ENCODE measurements at places on chromosomes 11 and 22.

DNA sequence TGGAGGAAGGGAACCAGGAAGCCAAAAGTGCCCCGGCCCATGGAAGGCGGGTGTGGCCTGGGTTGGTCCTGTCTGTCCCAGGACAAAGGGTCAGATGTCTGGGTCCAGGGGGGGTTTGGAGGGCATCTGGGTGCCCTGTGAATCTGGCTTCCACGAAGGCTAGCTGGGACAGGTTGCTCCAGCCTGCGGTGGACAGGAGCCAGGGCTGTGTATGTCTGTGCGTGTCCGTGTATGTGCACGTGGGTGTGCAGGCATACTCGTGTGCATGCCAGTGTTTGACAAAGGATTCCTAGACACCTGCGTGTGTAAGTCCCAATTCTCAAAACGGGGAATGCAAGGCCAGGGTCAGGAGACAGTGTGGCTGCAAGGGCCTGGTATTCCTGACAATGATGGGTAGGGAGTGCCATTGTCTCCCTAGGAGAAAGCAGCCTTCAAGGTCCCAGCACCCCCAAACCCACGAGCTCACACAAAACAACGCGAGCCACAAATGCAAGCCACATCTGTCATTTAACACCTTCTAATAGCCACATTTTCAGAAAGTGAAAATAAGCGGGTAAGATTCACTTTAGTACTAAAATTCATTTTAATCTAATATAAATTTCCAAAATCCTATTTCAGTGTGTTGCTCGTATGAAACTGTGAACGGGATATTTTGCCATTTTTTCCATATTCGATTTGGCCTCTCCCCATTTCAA, 78.4 kb upstream of the WNT7B start:
- no peak for DNase-seq

DNA sequence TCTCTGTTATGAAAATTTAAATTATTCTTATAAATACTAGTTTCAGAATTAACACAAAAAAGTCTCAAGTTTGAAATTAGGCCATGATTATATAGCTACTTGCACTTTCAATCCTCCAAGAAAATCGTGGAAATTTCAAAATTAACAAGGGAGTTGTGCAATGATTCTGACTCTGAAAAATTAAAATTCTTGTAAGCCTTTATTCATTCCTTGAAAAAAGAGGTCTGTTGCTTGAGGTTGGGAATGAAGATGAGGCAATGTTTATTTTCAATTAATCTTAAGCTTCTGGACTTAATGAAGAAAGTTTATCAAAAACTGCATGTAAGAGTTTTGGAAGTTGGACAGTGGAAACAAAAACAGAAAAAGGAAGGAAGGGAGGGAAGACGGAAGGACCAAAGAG, 128.2 kb upstream of the FIBIN start:
- DNase-seq, result no peak

- no peak for DNase-seq
Observed at GRCh38 chr11:119891055-119891768, 162.2 kb upstream of the NECTIN1 start.

GRCh38 chr11:12673601-12673923, 659 bp upstream of the TEAD1 start:
- no peak for DNase-seq

GRCh38 chr22:47016631-47017030, 254.2 kb downstream of the TBC1D22A start:
- DNase-seq, result no peak

GRCh38 chr11:119529063-119529845, 106.3 kb upstream of the THY1 start:
- no peak for DNase-seq

DNA sequence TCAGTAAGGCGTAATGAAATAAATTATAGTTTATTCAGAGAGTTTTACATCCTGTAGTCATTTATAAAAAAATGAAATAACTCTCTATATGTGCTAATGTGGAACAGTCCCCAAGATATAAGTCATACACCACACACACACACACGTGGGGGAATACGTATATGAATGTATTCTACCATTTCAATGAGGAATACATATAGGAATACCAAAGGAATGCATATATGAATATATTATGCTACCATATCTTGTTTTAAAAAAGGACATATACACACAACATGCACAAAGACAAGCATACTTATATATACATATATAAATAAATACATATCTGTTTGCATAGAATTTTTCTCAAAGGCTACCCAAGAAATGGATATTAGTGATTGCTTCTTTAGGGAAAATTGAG, 39.6 kb upstream of the GRIK4 start:
- DNase-seq, result no peak

DNA sequence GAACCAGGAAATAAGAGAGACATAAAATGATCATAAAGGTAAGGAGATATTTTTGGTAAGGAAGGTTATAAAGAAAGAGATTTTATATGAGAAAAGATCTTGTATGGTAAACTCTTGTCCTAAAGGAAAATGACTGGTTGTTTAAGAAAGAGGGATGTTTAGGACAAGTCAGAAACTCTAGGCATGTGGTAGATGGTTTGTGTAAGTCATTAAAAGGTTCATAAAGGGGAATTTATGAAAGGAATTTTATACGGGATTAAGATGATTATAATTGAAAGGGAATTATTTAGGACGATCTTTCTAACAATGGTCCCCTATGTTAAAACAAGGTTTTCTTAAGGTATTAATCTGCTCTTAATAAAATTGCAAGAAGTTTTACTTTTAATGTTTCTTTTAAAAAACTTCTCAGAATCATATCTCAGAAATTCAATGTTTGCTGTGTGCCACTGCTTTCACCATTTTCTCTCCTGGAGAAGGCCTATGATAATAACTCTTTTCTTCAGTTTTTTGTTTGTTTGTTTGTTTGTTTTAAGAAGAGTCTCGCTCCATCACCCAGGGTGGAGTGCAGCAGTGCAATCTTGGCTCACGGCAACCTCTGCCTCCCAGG, 13.8 kb upstream of the FBLN1 start:
- DNase-seq, result no peak

- DNase-seq, result no peak
Observed at GRCh38 chr22:26485806-26486390, 2.2 kb downstream of the SRRD start.

- DNase-seq, result no peak
Observed at GRCh38 chr11:19727246-19727645, 14.6 kb downstream of the NAV2 start.

GRCh38 chr22:25161916-25162530, 37.6 kb upstream of the CRYBB3 start:
- DNase-seq, result no peak

DNA sequence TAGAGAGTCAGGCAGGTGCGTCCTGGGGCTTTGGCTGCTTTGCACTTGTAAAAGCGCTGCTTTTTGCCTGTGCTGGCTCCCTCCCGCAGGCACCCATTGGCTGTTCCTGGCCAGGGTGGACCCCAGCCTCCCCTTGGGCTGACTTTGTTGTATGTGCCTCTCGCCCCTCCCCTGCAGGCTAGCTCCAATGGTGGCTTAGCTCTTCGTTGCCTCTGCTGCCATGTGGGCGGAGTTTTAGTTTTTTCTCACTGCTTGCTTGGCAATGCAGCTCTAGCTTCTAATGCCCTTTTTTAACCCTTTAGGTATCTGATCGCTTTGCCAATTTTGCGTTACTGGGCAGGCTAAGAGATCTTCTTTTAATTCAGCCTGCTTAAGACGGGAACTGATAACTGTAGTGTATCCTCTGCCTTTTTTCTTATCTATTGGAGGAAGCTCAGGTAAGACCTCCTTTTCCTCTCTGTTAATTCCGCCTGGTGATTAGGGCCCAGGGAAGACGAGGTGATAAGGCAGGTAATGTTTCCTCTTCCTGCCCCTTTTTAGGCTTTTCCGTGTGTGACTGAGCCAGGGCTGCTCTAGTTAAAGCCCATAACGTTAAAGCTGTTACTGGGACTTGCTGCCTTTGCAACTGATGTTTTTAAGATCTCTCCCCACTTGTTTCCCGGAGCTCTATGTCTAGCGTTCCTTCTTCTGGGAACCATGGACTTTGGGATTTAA, 11.7 kb upstream of the GLYATL1 start:
- no peak for DNase-seq

DNA sequence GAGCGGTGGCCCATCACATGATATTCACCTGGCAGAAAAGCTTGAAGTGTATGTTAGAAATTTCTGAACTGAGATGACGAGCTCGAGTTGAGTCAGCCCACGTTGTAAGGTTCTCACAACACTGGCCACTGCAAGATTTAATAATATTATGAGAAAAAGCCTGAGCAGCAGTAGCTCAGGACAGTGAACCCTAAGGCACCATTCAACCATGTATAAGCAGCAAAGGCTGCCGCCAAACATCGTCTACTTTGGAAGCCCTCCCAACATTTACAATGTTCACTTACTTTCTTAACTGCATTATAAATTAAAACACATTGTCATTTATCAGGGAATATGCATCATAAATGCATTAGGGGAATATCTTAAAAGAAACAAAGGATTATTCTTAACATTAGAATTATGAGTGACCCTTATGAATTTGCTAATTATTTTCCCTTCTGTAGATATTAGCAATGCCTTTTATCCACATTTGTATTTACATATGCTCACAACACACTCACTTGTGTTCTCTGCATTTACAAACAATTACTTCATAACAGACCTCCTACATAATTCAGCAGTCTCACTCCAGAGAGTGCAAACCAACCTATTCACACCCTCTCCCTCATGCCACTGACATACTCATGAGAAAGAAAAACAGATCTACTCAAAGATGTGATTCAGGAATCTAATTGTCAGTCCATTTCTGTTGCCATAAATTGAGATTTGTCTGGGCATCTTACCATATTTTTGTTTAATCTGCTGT, 57.7 kb upstream of the CARD18 start:
- DNase-seq, result no peak

GRCh38 chr22:20429254-20430100, 8.1 kb downstream of the SCARF2 start:
- no peak for DNase-seq

- DNase-seq, result no peak
Observed at GRCh38 chr11:78062671-78063070, 990 bp upstream of the THRSP start.

DNA sequence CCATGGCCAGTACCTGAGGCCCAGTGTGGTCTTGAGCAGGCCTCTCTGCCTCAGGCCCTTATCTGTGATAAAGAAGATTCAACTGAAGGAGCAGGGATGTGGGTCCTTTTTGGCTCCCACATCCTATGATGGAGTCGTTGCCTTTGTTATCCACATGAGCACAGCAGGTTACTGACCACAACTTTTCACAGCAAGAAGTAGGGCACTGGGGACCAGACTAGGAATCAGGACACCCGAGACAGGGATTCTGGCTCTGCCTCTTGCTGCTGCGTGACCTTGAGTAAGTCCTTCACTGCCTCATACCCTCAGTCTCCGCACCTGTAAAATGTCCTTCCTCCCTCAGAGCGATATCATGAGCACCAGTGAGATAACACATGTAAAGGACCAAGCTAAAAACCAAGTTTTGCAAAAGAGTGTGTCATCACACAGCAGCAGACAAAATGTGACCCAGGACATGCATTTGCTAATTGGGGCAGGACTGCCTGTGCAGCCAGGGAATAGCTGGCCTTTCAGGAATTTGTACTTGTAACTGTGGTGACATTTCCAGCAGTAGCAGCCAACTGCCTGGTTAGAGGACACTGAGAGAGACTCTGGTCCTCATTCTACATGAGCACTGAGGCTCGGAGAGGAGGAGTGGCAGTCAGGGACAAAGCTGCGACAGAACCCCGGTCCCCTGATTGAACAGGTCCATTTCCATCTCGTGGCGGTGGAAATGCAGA, 13.2 kb upstream of the SMIM35 start:
- DNase-seq, result no peak

DNA sequence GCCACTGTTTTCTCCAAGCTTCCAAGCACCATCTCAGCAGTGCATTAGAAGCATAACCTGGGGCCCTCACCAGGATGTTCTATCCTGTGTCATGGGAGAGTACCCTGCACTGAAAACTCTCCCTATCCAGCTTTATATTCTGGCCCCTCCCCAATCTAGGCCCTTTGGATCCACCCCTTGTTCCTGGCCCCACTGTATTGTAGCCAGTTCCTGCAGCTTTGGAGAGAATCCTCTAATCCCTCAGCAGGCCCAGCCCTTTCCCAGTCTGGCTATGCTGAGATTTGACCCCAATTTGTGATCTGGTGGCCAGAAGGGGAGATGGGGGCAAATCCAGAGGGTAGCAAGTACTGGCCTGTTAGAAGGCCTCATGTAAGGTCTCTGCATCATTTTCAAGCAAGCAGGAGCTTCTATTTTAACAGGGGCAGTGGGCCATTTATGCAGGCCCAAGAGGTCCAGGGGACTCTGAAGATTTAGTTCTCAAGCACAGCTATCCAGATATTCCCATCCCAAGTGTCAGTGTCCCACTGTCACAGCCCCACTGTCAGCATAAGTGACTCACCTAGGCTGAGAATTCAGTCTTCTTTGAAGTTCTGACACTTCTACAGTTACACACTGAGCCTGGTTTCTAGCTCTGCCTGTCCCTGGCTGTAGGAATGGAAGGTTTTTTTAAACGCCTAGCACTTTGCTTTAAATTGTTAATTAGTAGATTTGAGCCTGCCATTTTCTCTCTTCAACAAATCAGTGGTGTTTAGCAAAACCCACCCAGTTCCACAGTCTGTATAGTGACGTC, 589.5 kb upstream of the CADM1 start:
- DNase-seq, result no peak

DNA sequence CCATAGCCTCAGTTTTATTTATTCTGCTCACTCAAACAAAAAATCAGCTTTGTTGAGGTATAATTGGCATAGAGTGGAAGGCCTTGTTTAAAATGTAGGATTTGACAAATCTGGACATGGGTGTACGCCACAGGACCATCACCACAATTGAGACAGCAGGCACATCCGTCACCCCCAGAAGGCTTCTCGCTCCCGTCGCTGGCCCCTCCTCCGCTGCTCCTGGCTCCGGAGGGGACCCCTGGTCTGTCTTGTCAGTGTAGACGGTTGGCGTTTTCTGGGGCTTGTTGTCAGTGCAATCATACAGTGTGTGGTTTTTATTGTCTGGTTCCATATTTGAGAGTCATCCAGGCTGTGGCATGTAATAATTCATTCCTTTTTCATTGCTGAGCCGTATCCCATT, 97.6 kb downstream of the KCNQ1 start:
- DNase-seq, result no peak

GRCh38 chr22:39776295-39777009, 117.1 kb downstream of the ENTHD1 start:
- DNase-seq, result no peak

Measured in amniotic stem cell (primary cell).